IMR-90 (cell line): ENCODE measurements at places on chromosomes 2 and 18. TPM values are rescaled to one million over a fixed set of nuclear protein-coding genes. Genes with fewer than 3 reads are reported as not detected.

The RPIA gene
- polyA plus RNA-seq: 8.6 and 9.8 TPM in 2 replicates

The KCMF1 gene
- 49.6 and 49.9 TPM in 2 replicates for polyA plus RNA-seq

The NDC80 gene
- 11.1 and 15.5 TPM in 2 replicates for polyA plus RNA-seq

The SPAST gene
- 4.8 and 5.3 TPM in 2 replicates for polyA plus RNA-seq

The TEX44 gene
- polyA plus RNA-seq: not detected in 2 replicates

The TMEM163 gene
- polyA plus RNA-seq: not detected in 2 replicates

The SP140 gene
- polyA plus RNA-seq: 1.1 and 1.4 TPM in 2 replicates

The DHRS9 gene
- not detected in 2 replicates for polyA plus RNA-seq

The GAL3ST2 gene
- polyA plus RNA-seq: 0.07 TPM in 1 of 2 replicates, not detected in the other
